ENCODE measurements at places on chromosomes 1 and 21.

DNA sequence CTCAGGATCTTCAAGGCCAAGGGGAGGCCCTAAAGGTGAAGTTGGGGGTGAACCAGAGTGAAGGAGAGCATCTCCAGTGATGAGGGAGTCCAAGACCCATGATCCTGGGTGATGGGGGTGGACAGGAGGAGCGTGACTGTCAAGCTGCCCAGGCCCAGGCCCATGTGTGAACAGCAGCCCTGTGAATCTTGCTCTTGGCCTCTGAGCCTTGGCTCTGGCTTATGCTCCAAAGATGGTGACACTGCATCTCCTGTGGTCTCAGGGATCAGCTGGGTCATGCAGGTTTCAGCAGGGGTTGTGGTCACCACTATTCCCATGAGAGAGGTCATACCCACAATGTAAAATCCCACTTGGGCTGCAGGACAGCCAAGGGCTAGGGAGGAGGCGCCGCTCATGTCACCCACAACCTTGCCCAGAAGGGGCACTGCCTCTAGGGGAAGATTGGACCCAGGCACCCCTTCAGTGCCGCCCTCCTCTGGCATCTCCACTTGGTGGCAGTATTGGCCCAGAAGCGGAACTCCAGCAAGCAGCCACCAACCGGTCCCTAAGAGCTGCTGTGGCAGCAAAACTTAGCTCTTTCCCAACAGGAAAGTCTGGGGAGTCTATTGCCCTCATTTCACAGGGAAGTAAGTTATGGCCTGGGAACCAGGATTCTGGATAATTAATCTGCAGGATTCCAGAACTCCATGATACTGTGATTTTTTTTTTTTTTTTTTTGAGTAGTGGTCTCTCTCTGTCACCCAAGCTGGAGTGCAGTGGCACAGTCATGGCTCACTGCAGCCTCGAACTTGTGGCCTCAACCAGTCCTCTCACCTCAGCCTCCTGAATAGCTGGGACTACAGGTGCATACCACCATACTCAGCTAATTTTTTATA is 7.5 kb upstream of the WNT3A start:
- DNase-seq = peak; percentile 78

DNA sequence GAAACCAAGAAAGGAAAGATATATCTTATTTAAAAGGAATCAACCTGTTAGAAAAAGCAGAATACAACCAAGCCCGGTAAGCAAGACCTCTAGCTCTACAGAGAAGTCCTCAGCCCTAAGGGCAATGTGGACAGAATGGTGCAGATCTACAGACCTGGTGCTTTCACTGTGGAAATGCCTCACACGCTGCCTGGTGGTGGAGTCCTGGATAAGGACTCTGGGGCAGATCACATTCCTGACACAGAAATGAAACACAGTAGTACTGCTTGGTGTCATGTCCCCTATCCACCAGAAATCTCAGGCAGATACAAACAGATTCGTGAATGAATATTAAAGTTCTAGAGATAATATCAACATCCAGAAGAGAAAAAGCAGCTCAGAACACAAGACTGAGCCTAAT is 6.8 kb downstream of the CNN3 start:
- no peak for DNase-seq

- no peak for DNase-seq
Observed at GRCh38 chr1:53365437-53366063, 37.7 kb upstream of the LRP8 start.

DNA sequence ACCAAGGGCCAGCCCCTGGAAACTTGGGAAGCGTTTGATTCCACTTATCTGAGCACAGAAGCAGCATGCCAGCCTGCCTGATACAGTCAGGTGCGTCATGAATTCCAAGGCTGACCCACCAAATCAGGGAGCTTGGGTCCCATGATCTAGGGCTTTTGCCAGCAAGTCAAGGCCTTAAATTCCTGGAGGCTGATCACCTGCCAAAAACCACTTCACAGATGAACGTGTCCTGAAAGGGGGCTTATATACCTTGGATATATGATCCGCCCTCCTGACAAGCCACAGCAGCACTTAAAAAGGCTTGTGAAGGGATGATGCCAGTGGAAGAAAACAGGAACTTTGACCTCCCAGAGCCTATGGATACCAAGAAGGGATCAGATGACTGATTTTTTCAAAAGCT is 24.0 kb upstream of the CLIC6 start:
- DNase-seq = no peak

DNA sequence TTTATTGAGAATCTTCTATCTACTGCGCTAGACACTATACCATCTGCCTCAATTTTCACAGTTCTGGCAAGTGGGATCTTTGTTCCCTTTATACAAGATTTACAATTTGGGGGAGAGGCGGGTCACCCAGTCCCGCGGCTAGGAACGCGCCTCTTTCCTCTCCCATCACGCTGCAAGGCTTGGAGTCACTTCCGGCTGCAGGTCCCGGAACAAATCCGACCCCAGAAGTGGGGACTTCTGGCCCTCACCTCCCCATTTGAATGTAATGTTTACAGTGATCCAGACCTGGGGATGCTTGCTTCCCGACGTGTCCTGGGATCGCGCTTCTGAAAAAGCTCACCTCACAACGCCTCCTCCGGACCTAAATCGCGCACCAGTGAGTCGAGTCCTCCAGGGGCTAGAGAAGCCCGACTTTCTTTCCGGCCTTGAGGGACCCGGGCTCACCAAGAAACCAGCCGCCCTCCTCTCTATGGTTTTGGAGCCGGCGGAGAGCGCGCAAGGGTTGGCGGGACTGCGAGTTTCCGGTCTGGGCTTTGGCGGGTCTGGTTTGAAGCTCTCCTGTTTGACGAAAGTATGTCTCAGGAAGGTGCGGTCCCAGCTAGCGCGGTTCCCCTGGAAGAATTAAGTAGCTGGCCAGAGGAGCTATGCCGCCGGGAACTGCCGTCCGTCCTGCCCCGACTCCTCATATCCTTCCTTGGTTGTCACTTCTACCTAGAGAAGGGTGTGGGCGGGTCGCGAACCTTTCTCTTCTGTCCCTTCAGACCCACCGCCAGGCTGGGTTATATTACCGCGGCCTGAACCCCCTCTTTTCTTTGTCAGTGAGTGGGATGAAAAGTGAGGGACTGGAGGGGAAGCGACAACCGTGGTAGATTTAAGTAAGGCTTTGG is at the start of gene METTL18:
METTL18 (minus strand) TSS at position 378 of the 887 bp plus-strand sequence. CDS start 1,212 bp downstream, outside the sequence.
- DNase-seq = peak; percentile 91

- DNase-seq = no peak
Observed at GRCh38 chr1:38929476-38929875, 12.2 kb downstream of the RHBDL2 start.

DNA sequence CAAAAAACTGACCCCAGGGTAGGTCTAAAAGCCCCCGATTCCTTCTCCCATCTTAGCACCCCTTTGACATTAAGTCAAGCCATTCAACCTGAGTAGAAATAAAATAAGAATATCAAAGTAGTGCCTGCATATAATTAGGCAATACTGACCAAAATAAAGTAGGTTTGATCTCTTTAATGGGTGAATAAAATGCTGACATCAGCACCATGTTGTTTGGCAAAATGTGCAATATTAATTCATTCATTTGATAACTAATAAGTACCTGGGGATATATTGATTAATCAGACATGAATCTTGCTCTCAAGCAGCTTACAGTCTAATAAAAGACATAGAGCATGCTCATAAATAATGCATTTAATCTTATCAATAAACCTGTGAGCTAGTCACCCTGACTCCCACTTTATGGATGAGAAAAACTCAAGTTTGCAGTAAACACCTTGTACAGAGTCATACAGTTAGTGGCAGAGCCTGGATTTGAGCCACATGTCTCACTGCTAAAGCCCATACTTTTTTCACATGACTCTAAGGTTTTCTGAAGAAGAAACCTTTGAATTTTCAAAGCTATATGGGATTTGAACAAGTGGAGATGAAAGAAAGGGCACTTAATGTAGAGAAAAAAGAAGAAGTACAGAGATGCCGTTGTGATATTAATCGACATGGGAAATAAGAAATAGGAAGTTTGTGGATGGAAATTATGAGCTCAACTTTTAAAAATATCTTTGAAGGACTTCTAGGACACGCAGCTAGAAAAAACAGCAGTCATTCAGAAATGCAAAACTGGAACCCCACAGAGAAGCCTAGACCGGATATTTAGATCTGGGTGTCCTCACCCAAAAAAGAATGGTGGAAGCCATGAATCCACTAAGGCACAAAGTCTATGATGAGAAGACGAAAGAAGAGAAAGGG is 183.9 kb downstream of the TOMM20 start:
- no peak for DNase-seq

- no peak for DNase-seq
Observed at GRCh38 chr1:5576673-5577065, 415.6 kb downstream of the NPHP4 start.

GRCh38 chr1:52288286-52288685 is 77.7 kb downstream of the CC2D1B start:
- no peak for DNase-seq

- DNase-seq = no peak
Observed at GRCh38 chr1:151888972-151889570, 20.2 kb downstream of the THEM4 start.

DNA sequence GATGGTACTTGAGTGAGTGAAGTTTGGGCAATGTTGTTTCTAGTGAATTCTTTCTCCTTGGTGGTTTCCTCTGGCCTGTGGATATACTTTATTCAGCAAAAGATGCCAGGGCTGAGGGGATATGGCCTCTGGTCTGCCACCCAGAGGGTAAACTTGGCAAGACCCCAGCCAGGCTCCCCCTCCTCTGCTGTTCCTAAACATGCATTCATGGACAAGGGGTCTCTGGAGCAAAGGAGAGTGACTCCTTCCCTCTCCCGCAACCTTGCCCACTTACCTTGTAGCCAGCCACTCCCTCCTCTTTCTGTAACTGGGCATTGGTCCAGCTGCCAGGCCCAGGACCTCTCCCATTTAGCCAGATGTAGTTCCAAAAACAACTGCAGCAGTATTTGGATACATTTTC is 43.8 kb downstream of the RUNX3 start:
- no peak for DNase-seq

DNA sequence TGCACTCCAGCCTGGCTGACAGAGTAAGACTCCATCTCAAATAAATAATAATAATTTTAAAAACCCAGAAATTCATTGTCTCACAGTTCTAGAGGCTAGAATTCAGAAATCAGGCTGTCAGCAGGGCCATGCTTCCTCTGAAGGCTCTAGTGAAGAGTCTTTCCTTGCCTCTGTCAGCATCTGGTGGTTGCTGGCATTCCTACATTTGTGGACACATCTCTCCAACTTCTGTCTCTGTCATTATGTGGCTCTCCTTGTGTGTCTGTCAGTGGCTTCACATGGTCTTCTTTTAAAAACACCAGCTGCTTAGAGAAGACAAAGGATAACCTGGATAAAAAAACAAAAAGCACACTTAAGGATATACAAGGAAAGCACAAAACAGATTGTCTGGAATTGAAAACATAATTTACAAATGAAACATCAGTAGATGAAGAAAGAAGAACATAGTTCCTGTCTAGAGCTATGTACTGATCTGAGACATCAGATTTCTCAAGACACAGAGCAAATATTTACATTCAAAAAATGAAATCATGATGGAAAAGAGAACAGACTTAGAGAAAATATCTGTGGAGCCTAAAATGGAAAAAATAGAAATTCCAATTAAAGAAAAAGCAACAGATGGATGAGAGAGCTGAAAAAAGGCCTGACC is 32.7 kb upstream of the ASB17 start:
- no peak for DNase-seq

DNA sequence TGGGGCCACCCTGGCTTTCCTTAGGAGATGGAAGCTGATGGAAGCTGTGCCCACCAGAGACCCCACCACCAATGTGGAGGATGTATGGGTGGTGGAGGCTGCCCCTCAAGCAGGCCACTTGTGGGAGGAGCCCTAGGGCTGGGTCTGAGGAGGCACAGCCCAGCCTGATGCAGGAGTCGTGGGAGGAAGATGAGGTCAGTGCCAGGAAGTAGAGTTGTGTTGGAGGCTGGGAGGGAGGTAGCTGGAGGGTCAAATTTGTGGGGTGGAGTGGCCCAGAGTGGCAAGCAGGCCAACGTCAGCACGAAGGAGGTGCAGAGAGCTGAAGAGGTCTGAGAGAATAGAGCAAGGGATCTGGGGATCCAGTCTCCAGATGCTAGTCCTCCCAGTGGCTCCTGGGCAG is 119.0 kb upstream of the USP24 start:
- no peak for DNase-seq

DNA sequence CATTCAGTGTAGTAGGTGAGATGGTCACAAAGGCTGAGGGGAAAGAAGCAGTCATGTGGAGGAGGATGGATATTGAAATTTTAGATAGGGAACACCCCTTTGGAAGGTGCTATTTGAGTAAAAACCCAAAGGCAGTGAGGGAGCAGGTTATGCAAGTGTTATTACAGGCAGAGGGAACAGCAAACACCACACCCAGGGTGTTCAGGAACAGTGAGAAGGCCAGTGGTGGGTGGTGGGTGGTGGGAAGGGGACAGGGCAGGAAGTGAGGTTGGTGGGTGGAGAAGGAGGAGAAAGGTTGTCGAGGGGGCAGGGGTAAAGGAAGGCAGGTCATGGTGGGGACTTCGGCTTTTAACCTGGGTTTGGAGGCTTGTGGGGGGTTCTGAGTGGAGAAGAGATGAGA is 39.2 kb upstream of the SCMH1 start:
- DNase-seq = no peak

DNA sequence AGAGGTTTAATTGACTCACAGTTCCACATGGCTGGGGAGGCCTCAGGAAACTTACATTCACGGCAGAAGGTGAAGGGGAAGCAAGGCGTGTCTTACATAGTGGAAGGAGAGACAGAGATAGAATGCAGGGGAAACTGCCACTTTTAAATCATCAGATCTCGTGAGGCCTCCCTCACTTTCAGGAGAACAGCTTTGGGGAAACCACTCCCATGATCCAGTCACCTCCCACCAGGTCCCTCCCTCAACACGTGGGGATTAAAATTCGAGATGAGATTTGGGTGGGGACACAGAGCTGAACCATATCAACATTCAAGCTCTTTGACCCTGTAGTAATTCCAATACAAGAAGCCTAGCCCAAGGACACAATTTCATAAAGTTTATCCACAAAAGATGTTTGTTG is 13.7 kb downstream of the PIGP start:
- no peak for DNase-seq

GRCh38 chr21:39774227-39774626 is 29.2 kb downstream of the IGSF5 start:
- DNase-seq = no peak

- DNase-seq = no peak
Observed at GRCh38 chr1:14476170-14476955, 122.1 kb upstream of the KAZN start.

- DNase-seq = no peak
Observed at GRCh38 chr1:224113545-224113917, 380 bp upstream of the FBXO28 start.

DNA sequence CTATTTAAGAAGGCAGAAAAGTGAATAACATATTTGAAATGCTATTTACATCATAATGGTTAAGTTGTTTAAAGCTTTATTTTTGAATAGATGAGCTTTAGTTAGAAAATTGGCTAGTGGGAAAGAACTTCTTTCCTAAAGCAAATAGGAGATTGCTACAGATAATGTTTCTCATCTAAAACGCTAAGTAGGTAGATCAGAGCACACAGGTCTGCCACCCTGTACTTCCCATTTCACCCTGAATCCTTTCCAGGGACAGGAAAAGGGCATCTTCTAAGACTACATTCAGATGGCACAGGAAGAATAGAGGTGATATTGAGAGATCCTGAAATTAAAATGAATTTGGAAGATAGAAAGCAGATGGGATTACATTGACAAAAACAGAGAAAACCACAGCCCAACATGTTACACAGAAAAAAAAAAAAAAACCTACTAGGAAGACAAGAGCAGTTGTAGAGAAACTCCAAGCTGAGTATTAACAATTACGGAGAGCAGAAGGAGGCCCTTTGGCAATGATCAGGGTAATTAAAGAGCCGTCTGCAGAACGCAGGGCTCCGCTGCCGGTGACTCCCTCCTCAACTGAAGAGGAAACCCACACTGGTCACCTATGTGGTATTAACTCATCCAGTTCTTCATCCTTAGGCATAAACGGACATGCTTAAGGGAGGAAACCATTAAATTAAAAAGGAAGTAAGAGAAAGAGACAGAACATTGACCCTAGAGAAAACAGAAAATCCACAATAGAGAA is 53.6 kb upstream of the MAP10 start:
- no peak for DNase-seq
